ENCODE measurements at places on chromosomes 5 and 9.

GRCh38 chr9:85001925-85002324, 332.4 kb downstream of the NTRK2 start:
- peak; percentile 39 for DNase-seq

GRCh38 chr9:137228506-137228967, 1.2 kb downstream of the RNF224 start:
- DNase-seq = no peak

- DNase-seq = no peak
Measured at GRCh38 chr5:179812135-179812825, 5.6 kb upstream of the MGAT4B start.

DNA sequence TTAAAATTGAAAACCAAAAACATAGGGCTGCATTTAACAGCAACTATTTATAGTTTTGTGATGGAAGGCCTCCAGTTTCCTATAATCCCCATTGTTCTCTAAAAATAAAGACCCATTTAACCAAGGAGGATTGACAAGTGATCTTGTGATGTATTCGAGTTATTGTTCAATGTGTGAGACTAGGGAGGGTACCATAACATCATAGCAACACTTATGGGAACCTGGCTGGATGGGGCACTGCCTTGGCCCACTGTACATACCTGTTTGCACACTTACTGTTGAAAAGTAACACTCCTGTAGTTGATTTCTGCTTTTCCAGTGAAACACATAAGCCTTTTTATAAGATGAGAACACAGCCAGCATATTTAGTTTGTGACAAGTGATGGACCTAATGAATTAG, 32.3 kb downstream of the MACIR start:
- no peak for DNase-seq
